Fibroblast of skin of right biceps (primary cell): ENCODE measurements at places on chromosomes 6 and 20.

GRCh38 chr20:17995967-17996819, 27.4 kb downstream of the MGME1 start:
- peak; percentile 76 for DNase-seq

DNA sequence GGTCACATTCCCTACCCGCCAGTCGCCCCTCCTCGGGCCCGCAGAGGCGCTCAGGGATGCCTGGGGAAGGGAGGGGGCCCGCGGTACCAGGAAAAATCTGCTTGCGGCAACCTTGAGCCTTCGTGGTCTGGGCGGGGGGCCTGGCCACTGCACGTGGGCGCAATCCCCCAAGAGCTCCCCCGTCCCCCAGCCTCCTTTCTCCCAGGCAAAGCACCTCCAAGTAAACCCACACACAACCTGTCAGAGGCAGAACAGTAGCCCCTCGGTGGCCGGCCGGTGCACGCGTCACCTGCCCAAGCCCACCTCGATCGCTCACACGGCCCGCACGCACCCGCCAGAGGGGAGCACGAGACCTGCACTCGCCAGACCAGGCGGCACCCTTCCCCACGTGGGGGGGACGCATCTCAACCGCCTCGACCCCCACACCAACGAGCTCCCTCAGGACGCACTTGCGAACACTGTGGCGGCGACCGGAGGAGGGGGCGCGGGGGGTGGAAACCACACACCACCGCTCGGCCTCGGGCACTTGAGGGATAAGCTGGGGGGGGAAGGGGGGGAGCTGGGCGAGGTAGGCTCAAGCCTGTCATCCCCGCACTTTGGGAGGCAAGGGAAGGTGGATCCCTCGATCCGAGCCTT, 1955.7 kb upstream of the DEFB115 start:
- DNase-seq = no peak

DNA sequence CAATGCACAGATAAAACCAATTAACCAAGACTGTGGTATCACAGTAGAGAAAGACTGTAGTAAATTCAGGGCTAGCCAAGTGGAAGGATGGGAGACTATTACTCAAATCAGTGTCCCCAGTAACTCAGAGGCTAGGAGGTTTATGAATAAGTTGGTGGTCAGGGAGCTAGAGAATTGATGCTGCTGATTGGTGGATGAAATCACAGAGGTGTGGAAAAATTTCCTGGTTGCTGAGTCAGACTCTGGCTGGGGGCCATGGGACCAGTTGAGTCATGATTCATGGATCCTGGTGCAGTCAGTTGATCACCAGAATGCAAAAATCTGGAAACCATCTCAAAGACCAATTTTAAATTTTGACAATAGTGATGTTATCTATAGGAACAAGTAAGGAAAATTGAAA, 555.9 kb downstream of the C6orf118 start:
- DNase-seq = peak; percentile 88

DNA sequence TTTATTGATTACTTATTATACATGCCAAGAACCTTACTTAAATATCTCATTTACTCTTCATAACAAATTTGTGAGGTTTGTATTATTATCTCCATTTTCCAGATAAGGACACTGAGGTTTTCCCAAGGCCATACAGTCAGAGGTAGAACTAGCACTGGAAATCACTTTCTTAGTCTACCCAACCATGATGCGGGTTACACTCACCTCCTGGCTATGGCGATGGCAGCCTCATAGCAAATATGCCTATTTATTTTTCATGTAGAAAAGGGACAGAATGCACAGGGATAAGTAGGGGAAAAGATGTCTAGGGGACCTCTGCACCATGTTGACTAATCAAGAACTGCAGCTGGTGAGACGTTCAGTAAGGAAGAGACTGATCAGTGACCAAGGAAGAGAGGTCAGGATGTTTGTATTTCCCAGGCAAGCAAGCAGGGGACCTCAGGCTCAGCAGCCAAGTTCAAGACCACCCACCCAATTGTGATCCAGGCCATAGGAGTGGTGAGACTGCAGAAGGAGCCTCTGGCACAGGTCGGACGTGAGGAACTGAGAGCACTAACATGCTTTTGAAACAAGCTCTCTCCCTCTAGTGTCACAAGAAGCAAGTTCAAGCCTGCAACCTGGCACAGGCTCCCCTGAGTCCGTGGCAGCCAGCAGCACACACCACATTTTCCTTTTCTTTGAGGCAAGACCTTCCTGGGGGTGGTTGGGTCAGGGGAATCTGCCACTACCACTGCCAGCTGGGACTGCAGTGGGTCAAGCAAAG, 97.8 kb downstream of the GMPR start:
- DNase-seq = no peak

GRCh38 chr20:56566621-56567020, 33.6 kb downstream of the FAM209B start:
- no peak for DNase-seq

- no peak for DNase-seq
Observed at GRCh38 chr6:40293460-40294185, 293.5 kb downstream of the LRFN2 start.

DNA sequence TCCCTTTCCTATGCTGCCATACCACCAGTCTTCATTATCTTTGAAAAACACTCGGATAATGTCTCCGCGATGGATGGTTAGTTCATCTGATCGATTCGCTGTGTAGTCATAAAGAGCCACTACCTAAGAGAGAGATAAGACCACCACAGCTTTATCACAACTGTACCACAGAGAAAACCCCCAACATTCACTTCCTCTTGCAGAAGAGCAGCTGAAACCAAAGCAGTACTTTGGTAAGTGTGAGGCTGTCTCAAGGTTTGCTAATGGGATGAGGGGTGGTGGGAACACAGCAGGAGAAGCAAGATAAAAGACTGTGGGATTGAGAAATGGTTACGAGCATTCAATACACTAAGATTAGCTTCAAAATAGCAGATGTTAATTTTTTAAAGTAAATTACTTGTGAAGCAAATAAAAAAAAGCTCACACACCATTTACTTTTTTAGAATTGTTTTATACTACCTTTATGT, 142.1 kb downstream of the MYB start:
- no peak for DNase-seq

DNA sequence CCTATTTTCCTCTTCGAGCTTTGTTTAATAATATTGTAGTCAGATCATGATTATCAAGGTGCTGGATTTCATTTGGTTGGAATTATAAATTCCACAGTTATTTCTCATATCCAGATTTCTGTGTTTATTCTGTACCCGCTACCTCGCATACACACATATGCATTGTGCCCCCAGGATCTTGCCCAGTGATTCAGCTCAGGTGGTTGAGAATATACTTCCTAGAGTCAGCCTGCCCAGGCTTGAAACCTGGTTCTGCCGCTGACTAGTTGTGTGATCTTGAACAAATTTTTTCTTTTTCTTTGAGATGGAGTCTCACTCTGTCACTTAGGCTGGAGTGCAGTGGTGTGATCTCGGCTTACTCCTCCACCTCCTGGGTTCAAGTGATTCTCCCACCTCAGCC, 14.7 kb downstream of the GINM1 start:
- DNase-seq = no peak

DNA sequence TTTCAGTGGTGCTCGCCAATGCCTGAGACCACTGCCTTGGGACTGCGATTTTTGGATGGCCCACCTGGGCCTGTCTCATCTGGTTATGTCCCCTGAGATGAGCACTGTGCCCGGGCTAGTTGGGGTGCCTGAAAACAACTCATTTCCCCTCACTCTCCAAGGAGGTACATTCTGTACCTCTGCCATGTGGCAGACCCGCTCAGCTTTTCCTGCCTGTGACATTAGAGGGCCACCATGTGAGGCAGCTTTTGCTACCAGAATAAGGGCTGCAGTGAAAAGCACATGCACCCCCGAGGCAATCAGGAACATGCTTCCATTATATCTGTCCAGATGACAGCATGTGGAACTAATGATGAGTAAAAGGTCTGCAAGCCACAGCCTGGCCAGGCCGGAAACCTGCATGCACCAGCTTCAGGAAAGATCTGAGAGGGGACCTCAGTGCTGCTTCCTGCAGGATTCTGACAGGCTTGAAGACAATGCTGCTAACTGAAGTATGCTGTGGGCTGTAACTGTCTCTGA, 11.3 kb upstream of the SRSF6 start:
- DNase-seq = peak; percentile 20

DNA sequence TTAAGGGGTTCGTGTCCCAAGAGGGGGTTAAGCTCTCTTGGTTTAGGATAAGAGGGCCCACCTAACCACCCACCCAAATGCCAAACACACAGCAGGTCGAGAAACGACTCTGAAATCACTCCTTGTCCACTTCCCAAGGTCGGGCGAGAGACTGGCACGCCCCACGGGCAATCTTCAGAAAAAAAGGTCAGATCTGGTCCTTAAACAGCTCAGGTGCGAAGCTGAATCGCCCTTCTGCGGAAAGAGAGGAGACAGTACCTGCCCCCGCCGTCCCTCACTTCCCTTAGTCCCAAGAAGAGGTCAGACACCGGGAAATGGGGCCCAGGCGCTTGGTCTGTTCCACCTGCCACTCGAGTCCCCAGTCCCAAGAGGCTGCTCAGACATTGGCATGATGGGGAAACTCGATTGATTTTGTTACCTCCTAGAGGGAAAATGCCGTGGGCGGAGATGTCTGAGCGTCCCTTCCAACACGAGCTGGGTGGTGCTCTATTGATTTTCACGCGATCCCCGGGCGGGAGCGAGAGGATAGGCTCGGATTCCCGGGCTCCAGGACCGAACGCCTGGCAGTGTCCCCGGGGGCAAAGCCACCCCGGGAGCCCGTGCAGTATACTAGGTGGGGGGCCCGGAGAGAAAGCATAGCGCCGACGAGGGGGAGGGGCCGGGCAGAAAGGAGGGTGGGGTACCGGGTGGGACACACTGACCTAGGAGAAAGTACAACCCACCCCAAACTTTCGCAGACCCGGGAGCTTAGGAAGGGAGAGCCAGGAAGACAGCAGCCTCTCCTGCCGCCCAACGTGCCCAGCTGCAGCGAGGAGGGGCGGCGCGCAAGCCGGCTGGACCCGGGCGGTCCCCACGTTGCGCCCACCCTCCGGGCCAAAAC, 1.1 kb upstream of the SAMD5 start:
- DNase-seq = peak; percentile 2

- peak; percentile 63 for DNase-seq
Observed at GRCh38 chr6:46419576-46420002, 71.7 kb downstream of the RCAN2 start.

GRCh38 chr6:130140084-130140483, 82.7 kb downstream of the SAMD3 start:
- no peak for DNase-seq

- DNase-seq = peak; percentile 28
Observed at GRCh38 chr6:33313105-33313708, 671 bp downstream of the TAPBP start.

- DNase-seq = peak; percentile 39
Observed at GRCh38 chr6:1597924-1598323, 11.8 kb upstream of the FOXC1 start.

GRCh38 chr20:63962426-63963347, 6.5 kb upstream of the UCKL1 start:
- DNase-seq = no peak

GRCh38 chr6:49549691-49550491, 577 bp upstream of the C6orf141 start:
- no peak for DNase-seq

DNA sequence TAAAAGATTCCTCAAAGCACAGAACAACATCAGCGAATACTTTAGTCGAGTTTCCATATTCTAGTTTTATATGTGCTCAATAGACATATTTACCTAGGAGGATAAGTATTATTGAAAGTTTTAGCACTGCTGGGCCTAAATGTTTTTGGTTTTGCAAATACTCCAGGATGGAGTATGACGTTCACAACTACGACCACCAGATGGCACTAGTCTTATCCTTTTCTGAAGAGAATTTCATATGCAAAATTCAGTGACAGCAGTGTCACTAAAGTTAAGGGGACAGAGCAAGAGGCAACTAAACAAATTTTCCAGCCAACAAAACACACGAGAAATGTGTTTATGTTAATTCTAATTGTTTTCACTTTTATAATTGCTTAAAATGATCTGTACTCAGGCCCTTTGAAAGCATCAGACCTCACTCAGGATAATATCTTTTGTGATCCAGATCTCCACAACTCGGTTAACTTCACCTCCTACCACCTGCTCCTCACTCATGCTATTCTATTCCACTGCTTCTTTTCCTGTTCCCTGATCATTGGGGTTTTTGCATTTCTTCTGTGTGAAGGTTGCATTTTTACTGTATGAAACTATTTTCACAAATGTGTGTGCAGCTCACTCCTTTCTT, 220.8 kb downstream of the TRDN start:
- DNase-seq = peak; percentile 38

- DNase-seq = peak; percentile 85
Observed at GRCh38 chr6:3844097-3844463, 5.1 kb upstream of the FAM50B start.

DNA sequence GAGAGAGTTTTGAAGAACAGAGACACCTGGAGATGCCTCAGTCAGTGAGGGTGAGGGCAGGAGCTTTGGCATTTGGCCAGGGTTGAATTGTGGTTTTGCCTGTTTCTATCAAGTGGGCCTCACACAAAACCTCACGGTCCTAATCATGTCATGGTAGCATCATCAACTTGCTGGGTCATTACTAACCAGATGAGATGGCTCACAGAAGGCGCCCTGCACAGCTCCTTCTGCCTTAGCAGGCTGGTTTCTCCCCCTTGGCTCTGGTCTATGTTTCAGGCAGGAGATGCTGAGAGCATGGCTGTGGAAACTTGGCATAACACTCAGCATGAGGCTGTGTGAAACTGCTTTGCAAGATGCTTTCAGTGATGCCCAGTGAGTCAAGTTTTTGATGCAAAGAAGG, 99.3 kb downstream of the LRRC1 start:
- peak; percentile 19 for DNase-seq

- DNase-seq = no peak
Observed at GRCh38 chr20:45343532-45344167, 4.6 kb downstream of the SDC4 start.

- no peak for DNase-seq
Observed at GRCh38 chr6:29827579-29828470, at the start of gene HLA-G. Gene HLA-G (plus strand): TSS chr6:29827825. CDS start chr6:29827845, 20 bp downstream.

DNA sequence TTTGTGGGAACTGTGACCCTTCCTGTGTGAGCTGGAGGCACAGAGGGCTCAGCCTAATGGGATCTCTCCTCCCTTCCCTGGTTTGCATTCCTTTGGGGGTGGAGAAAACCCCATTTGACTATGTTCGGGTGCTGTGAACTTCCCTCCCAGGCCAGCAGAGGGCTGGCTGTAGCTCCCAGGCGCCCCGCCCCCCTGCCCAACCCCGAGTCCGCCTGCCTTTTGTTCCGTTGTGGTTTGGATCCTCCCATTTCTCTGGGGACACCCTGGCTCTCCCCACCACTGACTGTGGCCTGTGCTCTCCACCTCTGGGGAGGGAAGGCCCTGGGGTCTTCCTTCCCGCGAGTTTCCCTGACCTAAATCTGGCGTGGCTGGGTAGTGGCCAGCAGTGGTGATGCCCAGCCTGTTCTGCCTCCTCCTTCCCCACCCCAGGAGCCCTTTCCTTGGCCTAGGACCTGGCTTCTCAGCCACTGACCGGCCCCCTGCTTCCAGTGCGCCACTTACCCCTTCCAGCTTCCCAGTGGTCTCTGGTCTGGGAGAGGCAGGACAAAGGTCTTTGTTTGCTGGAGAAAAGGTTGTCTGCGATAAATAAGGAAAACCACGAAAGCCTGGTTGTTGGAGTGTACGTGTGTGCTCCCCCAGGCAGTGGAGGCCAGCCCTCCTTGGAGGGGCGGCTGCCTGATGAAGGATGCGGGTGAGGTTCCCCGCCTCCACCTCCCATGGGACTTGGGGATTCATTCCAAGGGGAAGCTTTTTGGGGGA, 4.9 kb downstream of the VEGFA start:
- DNase-seq = peak; percentile 82
